ENCODE measurements at places on chromosomes 7 and 10.

DNA sequence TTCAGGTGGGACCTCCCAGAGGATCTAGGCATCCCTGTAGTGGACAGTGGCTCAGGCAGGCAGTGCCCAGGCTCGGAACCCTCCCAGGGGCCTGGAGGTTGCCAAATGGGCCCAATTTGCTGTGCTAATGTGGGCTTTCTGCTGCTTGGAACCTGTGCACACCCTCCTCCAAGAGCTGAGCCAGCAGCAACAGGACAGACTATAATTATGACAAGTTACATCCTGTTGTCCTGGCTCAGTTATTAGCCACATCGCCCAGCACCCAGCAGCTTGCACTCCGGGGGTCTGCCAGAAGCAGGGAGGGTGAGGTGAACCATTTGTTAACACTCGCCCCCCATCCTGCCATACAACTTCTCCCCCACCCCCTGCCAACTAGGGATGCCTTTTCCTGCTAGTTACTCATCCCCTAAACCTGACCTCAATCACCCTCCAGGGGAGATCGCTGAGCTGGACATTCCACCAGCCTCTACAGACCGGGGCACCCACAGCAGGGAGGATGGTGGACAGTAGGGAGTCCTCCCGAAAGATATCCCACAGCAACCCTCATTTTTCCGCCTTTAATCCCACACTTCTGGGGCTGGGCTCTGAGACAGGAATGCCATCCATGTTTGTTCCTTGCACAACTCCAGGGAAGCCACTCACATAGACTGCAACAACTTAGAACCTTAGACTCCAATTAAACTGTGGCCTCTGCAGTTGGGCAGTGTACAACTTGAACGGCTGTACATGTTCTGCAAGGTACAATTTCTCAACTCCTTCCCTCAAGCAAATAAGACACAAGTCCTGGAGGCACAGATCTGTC is 7.9 kb upstream of the MYL10 start:
- no peak for DNase-seq

DNA sequence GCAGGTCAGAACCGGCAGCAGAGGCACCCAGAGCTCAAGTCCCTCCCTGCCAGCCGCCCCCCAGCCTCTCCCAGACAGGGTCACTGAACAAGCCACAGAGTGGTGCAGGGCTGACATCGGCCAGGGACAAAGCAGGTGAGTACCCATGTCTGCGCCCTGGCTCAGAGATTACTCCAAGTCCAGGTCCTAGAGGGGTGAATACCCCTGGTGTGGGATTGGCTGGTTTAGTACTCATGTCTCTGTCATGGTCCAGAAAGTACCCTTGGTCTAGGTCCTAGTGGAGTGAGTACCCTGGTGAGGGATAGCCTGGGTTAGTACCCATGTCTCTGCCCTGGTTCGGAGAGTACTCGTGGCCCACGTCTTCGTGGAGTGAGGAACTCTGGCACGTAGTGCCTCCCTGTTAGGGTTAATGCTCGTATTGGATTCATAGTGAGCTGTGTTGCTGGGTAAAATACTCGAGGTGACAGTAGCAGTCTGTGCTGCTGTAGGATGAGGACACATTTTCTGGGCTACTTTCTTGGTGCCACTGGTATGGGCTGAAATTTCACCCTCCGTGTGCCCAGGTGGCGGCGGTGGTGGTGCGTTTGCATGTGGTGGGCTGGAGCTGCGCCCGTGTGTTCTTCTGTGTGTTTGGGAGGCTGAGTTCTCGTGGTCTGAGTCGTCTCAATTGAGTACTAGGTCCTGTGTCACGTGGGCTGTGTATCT is 25.5 kb upstream of the KNDC1 start:
- no peak for DNase-seq

DNA sequence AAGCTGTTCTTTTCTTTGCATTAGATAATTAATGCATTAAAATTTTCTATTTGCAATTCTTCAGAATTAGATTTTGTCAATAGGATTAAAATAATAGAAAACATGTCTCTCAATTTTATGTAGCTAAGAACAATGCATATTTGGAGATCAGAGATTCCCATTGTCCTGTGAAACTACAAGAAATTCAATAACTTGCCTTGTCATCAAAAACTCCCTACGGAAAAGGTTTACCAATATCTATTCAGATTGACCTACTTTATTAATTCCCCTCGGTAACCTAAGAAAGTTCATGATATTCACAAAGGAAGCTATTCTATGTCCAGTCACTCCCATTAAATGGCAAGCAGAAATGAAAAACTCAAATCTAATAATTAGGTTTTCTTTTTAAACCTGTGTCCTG is 172.6 kb downstream of the SEMA3A start:
- DNase-seq, result no peak

DNA sequence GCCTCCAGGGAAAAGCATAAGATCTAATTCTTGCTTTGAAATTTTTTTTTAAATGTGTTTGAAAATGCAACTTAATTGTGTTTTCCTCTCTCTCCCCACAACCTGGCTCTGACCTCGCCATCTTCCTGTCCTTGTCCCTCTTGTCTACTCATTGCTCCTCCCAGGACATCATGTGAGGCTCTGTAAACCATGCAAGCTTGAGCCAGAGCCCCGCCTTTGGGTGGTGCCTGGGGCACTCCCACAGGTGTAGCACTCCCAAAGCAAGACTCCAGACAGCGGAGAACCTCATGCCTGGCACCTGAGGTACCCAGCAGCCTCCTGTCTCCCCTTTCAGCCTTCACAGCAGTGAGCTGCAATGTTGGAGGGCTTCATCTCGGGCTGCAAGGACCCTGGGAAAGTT is 9.8 kb upstream of the CDHR1 start:
- DNase-seq, result no peak

- DNase-seq, result no peak
Measured at GRCh38 chr7:102434039-102434486, 688 bp downstream of the ORAI2 start.

DNA sequence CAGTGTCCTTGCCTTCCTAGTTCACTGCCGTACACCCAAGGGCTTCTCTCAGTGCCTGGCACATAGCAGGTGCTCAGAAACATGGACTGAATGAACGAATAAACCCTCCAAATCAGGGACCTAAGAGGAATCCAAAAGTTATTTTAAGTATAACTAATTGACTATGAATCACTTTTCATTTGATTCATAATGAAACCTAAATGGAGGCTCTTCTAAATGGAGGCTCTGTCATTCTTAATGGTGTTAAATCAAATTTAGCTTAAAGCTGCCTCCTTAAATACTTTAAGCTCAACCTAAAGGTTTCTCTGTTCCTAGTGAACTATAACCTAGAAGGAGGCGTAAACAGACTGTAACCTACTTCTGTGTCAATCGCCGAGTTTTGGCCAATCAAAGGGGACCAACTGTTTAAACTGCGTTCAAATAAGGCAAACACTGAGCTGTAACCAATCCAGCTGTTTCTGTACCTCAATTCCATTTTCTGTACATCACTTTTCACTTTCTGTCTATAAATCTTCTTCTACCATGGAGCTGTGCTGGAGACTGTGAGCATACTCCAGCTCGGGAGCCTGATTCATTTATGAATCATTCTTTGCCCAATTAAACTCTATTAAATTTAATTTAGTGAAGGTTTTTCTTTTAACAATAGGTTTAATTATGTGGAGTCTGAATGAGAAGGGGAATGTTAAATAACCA is 11.0 kb downstream of the PYROXD2 start:
- DNase-seq, result peak; percentile 52

DNA sequence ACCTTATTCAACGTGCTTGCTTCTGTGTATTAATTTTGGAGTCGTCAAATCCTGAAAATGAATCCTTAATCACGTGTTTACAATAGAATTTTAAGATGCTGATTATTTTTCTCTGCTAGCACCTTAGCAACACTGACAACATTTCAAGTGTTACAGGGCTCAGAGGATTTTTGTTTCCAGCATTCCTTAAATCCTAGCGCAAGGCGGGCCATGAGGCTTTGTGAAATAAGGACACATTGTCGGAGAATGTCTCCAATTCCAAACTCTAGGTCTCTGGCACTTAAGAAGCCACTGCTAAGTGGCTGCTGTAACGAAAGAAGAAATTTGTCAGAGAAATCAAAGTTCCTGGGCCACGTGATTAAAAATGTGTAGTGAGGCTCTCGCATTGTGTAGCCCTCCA is 390.9 kb upstream of the CELF2 start:
- no peak for DNase-seq

DNA sequence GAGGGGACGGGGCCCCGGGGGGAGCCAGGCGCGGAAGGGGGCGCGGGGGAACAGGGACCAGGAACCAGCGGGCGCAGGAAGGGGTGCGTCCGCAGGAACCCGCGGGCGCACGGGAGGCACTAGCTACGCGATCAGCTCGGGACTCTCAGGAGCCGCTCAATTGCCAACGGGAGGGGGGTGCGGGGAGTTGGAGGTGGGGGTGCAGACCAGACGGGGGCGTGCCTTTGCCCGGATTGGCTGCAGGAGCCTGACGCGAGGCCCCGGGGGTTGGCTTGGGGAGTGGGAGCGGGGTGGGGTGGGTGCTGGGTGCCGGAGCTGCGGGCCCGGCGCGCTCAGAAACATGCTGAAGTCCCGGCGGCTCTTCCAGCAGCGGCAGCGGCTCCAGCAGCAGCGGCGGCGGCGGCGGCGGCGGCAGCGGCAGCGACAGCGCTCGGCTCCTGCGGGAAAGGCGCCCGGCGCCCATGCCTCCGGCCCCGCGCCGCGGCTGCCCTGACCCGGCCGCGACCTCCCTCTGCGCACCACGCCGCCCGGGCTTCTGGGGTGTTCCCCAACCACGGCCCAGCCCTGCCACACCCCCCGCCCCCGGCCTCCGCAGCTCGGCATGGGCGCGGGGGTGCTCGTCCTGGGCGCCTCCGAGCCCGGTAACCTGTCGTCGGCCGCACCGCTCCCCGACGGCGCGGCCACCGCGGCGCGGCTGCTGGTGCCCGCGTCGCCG is at the start of gene ADRB1:
Gene ADRB1, plus strand, starts transcription at position 335 of the 715 bp plus-strand sequence. Its CDS starts 267 bp downstream, at position 602.
- no peak for DNase-seq

DNA sequence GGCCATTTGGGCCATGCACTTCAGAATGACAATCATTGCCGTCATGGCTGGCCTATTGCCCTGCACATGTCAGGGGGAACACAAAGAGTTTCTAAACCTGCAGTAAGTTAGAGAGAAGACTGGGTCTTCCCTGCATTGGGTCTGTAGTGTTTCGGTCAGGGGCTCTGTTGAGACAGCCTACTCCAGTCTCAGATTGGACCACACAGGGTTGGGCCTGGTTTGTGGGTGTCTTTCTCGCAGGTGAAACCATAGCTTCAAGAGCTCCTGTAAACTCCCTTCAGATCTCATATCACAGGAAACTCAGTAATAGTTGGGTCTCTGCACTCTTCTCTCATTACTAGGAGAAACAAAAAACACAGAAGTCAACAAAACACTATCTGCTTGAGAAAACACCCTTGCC is 7.3 kb upstream of the TARP start:
- no peak for DNase-seq

- DNase-seq, result no peak
Measured at GRCh38 chr7:23220690-23221305, 25.8 kb upstream of the GPNMB start.

DNA sequence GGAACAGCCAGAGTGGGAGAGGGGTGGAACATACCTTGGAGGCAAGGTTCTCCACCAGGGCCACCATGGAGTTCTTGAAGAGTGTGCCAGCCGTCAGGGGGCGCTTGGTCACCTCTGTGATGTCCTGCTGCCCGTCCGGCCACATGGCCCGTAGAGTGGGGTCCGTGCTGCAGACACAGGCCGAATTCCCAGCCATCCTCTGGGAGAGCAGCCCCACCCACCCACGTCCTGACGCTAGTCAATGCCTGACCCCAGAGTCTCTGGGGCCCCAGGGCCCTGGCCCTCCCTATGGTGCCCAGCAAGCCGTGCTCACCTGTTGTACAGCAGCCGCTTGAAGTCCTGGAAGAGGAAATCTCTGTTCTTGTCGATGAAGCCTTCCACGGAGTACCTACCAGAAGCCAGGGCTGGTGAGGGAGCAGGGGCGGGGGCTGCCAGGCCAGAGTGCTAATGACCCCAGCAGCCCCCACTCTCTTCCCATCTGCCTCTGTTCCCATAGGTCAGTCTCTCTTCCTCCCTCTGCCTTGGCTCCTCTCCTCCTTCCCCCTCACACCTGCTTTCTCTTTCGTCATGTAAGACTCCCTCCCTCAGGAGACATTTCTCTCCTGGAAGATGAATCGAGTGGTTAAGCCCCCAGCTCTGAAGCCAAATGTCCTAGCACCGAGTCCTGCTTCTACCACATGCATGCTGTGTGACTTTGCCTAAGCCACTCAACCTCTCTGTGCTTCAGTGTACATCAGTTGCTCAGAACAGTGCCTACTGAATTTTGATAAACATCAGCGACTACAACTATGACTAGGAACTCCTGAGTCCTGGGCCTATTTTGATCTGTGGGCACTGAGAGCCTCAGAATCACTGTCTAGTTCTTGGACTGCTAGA is 11.0 kb downstream of the MYO1G start:
- DNase-seq, result no peak

GRCh38 chr7:137454767-137455166 is 111.2 kb upstream of the PTN start:
- DNase-seq, result no peak

DNA sequence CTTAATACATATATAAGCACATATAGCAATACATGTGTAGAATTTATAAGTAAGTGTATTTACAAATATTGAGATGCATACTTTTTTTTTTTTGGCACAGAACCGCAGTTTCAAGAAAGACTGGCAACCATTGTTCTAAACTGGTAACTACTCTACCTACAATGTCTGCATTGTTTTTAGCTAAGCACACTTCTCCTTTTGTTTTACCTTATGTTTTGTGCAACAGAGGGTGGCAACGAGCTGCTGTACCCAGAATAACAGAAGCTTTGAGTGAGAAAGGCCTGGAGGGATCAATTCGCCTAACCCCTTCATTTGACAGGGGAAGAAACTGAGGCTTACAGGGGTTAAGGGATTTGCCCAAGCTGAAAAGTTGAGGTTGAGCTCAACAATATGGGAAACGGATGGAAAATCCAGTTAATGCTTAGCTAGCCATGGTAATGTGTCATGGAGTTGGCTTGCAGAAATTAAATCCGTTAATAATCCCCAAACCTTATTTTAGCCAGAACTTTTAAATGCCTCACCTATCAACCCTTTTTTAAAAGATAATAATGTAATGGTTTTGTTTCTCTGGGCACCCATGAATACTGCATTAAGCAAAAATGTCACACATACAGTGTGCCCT is 25.5 kb downstream of the FZD1 start:
- DNase-seq, result no peak

GRCh38 chr7:2819161-2819953 is 24.8 kb downstream of the GNA12 start:
- no peak for DNase-seq

GRCh38 chr7:4240520-4241303 is 441.4 kb upstream of the FOXK1 start:
- no peak for DNase-seq

GRCh38 chr7:84901366-84901765 is 285.5 kb downstream of the SEMA3D start:
- no peak for DNase-seq

- DNase-seq, result no peak
Measured at GRCh38 chr10:10492420-10492819, 525.3 kb upstream of the CELF2 start.

- peak; percentile 85 for DNase-seq
Measured at GRCh38 chr10:50623663-50624412, at the start of gene SGMS1. TSS of gene SGMS1 (minus strand) at chr10:50623956. CDS start at chr10:50344114, 279,842 bp downstream.

- DNase-seq, result no peak
Measured at GRCh38 chr10:34524369-34525091, 290.6 kb downstream of the PARD3 start.

GRCh38 chr7:150992833-150993302 is 2.1 kb downstream of the NOS3 start:
- DNase-seq, result no peak

GRCh38 chr7:88314061-88314491 is 7.4 kb upstream of the STEAP4 start:
- no peak for DNase-seq

- DNase-seq, result no peak
Measured at GRCh38 chr7:151185762-151186639, 1.0 kb downstream of the ASB10 start.
